CD4-positive, alpha-beta T cell treated with Interleukin-21 for 1 hour (primary cell): ENCODE measurements at places on chromosomes 7 and 10.
A peak's percentile ranks its signal among the peaks of the same experiment; 100 is the strongest.

- no peak for DNase-seq
Measured at GRCh38 chr10:71075759-71076472, 136.5 kb upstream of the UNC5B start.

GRCh38 chr7:108805808-108806397 lies 236.2 kb downstream of the DNAJB9 start:
- no peak for DNase-seq

DNA sequence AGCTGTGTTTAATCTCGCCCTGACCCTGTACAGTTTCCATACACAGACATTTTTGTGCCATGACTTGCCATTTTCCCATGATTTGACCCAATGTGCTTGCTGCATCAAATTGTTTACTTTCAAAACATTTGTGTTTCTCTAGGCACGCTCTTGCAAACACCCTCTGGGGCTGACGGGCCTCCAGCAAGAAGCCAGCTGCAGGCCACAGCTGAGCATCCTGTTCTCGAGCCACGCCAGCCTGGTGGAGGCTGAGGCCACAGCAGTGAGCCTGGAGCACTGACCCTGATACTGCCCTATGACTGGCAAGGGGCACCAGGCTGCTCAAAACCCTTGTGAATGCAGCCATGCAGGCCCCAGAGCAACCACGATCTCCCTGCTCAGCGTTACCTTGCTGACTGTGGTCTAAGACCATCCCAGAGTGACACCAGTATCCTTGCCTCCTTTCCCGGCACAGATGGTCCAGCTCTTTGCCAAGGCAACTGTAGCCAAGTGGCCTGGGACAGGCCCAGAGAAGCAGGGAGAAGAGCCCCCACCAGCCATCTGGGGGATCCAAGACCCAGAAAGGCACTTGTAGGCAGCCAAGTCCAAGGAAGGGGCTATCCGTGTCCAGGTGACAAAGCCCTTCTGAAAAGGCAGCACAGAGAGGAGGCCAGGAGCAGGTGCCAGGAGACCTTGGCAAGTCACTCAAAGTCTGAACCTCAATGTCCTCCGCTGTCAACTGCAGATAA lies 78.5 kb downstream of the OAT start:
- no peak for DNase-seq

DNA sequence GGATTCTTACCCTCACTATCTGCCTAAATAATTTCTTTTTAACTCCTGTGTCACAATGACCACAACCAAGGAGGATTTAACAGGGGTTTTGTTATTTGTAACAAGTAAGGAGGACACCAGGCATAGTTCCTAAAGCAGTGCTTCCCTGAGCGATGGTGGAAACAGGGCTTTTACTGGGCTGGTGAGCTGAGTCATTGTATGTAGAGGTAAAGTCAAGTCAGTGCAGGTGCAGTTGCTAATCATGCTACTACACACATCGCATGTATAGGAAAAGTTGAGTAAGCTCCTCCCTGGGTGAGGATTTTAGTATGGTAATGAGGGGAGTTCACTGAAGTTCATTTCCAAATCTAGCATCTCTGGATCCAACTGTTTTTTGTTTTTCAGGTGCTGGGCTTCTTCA lies 22.9 kb upstream of the ABCA13 start:
- DNase-seq: no peak

- DNase-seq: no peak
Measured at GRCh38 chr10:115022733-115023132, 70.4 kb upstream of the ATRNL1 start.

DNA sequence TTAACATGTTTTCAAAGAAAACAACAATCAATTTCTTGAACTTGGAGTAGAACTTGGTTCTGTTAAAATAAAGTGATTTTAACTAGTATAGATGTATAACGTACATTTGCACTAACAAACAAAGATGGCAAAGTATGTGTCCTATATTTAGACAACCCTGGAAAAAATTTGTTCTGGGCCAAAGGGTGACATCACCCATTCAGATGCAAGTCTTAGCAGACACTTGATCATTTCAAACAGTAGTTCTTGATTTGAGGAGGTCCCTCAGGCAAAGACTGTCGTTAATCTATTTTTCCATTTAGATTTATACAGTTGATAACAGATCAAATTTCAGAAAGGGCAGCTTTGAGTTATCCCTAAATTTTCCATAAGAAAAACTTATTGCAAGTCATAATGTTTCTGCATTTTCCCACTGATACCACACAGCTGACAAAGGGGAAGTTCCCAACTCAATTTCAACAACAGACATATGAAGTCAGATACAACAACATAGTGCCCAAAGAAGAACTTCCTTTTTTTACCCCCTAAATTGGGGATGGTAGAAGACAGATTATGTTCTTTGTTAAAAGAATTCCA lies 5.2 kb downstream of the NMT2 start:
- DNase-seq: no peak

DNA sequence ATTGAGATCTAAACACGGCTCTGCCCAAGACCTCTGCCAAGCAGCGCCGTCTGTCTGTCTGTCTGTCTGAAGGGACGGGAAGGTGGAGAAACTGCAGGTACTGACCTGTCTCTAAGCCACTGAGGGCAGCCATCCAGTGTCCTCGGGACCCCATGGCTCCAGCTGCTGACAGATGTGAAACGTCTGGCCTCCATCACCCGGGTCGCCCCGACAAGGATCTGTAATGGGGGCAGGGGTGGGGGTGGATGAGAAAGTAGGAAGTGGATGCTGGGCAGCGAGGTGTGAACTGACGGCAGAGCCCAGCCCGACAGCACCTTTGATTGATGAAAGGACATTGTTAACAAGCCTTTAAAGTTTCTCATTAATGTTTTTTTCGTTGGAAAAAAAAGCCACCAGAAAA lies 193.1 kb downstream of the EBF3 start:
- no peak for DNase-seq

DNA sequence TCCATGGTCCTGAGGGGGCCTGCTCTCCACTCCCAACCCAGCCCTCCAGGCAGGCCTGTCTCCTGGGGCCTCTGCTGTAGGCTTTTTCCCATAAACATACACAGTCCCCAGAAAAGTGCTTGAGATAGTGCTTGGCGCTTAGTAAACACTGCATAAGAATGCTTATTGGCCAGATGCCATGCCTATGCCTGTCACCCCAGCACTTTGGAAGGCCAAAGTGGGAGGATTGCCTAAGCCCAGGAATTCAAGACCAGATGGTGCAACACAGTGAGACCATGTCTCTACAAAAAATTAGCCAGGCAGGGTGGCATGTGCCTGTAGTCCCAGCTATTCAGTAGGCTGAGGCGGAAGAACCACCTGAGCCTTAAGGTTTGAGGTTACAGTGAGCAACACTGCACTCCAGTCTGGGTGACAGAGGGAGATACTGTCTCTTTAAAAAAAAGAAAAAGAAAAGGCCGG lies 24.6 kb upstream of the ASL start:
- no peak for DNase-seq

DNA sequence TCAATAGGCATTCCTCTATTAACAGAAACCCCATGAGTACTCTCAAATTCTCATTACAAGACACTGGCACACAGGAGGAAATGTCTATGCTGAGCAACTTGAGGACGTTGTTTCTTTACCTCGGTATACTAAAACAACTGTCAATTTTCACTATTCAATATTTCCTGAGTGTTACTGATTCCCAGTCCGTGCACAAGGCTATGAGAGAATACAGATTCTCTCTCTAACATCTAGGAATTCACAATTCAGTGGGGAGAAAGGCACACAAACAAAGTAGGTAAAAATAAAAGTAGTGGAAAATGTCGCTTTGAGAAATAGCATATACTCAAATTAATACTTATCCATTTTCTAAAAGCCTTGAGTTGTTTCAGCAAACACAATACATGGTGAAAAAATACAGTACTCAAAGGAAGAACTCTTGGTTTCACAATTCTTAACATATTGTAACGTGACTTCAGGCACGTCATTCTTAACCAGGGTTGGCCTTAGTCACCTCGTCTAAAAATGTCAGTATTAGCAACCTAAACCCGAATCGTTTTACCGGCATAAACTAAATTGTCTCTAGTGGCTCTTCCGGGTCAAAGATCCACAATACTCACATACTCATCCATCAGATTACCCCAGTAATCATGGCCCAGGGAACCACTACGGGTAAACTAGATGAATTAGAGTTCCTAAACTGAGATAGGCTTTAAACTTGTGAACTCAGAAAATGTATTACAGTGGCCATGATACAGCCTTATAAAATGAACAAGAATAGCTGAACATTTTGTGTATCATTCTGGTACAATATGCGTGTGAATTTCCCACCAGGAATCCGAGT lies 1.5 kb downstream of the IPMK start:
- DNase-seq: peak; percentile 52

GRCh38 chr7:100585511-100586265 lies at the start of gene LRCH4:
Gene LRCH4, minus strand, starts transcription at chr7:100586129. Its CDS starts 29 bp downstream, at chr7:100586100.
- DNase-seq: peak; percentile 69

DNA sequence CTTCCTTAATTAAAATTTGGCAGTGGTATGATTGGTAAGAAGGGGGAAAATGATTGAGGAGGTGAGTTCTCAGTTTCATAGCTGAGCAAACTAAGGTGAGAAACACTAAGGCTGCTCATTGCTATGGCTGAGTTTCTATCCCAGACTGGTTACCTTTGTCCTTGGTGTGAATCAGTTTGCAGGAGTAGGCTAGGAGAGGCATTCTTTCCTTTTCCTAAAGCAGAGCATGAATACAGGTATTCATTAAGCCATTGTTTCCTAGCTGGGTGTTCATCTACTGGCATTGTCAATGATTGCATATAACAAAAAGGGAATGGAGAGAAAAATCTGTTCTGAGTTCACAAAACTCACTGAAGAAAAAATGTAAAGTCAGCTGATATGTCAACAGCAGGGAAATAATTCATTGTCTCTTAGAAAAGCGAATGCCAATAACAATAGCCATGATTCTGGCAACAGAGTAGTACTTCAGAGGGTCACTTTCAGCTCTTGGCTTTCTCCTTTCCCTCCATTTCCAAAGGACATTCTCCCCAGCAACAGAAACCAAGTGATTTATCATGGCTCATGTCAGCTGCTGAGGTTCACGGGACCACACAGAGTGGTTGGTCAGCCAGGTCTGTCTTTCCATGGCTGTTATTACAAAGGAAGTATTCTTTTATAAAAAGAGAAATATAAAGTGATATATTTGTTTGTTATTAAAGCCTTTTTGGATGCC lies 234.0 kb downstream of the BICC1 start:
- no peak for DNase-seq

DNA sequence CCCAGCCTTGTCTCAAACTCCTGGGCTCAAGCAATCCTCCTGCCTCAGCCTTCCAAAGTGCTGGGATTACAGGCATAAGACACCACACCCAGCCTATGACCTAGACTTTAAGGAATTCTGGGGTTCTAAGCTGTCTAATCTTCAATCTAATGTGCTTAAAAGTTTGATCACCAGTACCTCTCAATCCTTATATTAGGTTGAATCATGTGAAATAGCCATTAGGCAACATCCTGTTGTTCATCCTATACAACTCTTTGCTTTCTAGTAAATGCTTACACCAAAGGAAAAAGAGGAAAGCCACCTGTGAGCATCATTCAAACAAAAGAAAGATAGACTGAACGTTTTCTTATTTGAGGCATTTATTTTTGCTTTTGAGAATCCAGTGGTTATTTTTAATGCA lies 56.0 kb downstream of the ATOH7 start:
- DNase-seq: no peak

DNA sequence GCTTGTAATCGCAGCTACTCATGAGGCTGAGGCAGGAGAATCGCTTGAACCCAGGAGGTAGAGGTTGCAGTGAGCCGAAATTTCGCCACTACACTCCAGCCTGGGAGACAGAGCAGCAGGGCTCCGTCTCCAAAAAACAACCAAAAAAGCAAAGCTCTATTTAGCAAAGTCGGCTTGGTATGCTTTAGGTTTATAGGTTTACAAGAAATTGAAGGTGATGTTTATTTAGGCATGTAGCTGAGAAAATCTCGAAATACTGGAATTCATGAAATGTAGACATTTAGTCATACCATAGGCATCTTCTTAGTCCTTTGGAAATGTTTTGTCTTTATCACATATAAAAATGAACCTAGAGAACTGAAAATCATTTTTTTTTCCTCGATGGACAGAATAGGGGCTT lies 453.8 kb upstream of the ANKRD30A start:
- DNase-seq: no peak

DNA sequence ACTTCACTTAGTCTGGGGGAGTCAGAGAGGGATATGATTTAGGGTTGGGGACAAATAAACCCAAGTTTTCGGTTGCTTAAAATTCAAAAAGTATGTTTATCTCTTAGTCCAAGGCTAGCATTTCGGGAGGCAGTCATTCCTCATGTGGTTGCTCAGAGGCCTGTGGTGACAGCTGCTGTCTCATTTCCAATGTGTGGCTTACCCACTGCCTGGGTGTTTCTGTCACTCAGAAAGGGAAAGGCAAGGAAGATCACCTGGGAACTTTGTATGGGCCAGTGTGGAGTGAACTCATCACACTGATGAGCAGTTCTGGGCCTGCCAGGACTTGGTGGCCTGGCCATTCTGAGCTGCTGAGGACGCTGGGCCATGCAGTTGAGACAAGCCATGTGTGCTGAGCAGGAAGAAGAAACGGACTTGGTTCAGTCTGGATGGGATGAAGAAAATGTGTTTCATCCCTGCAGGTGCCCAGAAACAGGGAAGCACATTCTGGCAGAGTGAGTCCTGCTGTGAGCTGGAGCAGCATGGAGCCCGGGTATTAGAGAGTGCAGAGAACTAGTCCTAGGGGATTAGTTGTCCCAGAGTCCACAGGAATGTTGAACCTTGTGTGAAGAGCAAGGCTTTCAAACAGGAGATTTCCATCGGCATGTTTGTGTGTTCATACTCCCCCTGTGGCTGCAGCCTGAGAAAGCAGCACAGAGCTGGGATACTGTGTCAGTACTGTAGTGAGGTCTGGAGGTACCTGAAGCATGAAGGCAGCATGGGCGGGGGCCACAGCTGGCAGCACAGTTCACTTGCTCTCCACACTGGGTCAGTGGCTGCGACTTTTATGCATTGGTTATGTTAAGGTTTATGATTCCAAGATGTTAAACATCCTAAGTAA lies 211.1 kb upstream of the IGFBP3 start:
- DNase-seq: no peak

GRCh38 chr7:144785521-144785920 lies 50.3 kb downstream of the TPK1 start:
- DNase-seq: no peak

GRCh38 chr10:33136271-33136670 lies 178.2 kb upstream of the ITGB1 start:
- peak; percentile 73 for DNase-seq

DNA sequence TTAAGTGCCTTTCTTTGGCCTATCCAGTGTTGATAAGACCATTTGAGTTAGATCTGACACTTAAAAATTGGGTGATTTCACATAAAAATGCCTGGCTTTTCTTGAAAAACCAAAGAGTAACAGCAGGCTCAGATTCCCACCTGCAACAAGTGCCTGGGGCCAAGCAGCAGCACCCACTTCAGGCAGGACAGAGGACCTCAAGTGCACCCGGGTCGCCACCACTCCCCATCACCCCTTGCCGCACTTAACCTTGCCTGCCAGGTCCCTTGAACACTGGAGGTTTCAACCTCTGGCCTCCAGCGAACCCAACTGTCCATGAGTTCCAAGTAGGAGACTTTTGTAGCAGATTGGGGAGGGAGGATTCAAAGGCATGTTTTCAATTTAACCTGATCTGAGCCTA lies 30.8 kb downstream of the PDIA4 start:
- DNase-seq: no peak
